Hematopoietic multipotent progenitor cell treated with erythropoietin and hydrocortisone succinate and interleukin-3 and kit ligand, for 17 days (in vitro differentiated cells): ENCODE measurements at places on chromosomes 2 and 18.

DNA sequence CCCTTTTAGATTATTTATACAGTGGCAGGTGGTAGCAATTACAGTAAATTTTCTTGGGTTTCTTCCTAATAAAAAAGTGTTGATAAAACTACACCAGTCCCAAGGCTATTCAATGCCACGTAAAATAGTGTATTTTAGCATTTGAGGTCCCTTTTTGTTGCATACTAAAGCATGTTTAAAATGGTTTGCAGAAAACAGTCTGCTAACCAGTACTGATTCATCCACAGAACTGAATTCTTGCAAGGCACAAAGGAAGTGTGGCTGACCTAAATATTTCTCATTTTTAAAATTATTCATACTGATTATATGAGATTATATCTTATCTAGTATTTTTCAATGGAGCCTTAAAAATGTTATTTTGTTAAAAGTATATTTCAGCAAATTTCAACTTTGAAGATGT is 98.1 kb downstream of the SMAD2 start:
- DNase-seq: no peak

GRCh38 chr2:188130317-188130716 is 161.4 kb upstream of the GULP1 start:
- no peak for DNase-seq

- no peak for DNase-seq
Observed at GRCh38 chr2:218622606-218623365, 15.1 kb downstream of the PLCD4 start.

DNA sequence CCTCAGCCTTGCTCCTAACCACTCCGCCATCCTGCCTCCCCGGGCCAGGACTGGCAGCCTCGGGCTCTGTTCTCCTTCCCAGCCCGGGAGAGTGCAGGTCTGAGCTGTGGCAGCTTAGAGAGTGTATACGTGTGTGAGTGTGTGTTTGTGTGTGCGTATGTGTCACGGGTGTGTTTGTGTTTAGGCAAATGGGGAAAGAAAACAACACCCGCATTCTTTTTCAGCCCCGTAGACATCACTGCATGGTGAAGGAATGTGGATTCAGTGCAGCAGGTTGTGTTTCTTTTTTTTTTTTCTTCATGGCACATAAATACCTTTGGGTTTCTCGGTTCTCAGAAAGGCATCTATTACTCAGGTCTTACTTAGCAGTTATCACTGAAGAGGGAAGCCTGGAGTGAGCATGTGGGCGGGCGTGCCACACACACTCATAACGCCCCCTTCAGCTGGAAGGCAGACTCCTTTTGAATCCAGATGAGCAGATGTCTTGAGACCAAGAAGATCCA is 44.2 kb downstream of the GLI2 start:
- no peak for DNase-seq

GRCh38 chr2:164808776-164809175 is 32.8 kb downstream of the COBLL1 start:
- DNase-seq: no peak

GRCh38 chr2:129923265-129924091 is 56.0 kb upstream of the RAB6C start:
- peak; percentile 35 for DNase-seq

GRCh38 chr2:193332941-193333340 is 1138.2 kb upstream of the TMEFF2 start:
- DNase-seq: no peak

- no peak for DNase-seq
Observed at GRCh38 chr2:74168739-74169138, 9.9 kb downstream of the MOB1A start.

DNA sequence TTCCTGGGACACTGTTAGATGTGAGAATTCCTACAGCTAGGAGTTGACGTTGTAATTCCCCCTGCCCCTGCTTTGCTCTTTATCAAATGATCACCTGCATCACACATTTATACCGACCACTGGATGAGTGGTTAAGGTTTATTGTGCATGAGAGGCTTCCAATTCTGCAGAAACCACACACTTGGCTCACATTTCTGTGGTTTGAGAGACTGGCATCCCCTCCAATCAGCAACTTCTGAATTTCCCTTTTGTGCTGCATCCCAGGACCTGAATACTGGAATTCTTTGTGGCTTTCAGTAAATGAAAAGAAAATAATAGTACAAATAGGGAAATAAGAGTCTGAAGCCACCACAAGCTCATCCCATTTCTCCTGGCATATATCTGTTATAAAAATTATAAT is 628.7 kb upstream of the PIK3C3 start:
- no peak for DNase-seq

DNA sequence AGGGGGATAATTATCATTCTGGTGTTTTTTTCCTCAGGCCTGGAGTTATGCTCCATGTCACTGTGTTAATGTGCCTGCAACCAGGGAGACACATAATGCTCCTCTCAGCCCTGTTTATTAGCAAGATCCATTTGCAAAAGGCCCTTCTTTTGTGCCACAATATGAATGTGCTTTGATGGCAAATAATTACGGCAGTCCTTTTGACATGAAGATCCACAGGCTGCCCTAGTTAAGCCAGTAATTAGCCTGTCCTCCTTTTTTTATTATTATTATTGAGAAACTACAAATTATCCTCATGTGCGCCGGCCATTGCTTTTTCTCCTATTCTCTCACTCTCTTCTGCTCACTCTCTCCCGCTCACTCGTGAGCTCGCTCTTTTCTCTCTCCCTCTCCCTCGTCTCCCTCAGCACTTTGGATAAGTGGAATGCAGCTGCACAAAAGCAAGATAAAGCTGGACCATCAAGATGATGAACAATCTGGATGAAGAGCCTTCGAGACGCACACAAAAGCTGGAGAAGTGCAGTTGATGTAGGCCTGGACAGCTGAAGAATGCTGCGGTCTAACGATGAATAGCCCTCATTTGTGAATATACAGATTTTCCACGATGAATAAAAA is 762.3 kb downstream of the BCL11A start:
- DNase-seq: no peak

DNA sequence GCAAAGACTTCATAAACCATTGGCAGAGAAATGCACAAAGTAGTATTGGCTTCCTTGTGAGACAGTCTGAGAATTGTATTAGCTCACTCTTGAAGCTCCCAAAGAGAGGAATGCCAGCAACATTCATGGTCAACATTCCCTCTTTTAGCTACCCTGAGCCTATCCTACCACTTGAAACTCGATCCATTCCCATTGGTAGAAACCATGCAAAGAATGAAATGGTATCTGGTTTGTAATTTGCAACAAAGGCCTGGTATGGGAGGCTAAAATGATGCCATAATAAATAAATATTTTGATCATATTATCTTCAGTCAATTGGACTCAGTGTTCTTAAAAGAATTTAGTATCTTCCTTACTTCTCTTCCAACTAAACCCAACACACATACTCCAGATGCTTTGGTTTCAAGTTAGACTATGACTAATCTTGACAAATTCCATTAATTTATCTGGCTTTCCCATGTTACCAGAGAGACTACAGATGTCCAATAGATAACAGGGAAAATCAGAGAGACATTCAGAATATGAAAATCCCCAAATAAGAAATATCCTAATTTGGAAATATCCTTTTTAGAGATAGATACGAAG is 102.9 kb downstream of the DHRS9 start:
- DNase-seq: no peak

DNA sequence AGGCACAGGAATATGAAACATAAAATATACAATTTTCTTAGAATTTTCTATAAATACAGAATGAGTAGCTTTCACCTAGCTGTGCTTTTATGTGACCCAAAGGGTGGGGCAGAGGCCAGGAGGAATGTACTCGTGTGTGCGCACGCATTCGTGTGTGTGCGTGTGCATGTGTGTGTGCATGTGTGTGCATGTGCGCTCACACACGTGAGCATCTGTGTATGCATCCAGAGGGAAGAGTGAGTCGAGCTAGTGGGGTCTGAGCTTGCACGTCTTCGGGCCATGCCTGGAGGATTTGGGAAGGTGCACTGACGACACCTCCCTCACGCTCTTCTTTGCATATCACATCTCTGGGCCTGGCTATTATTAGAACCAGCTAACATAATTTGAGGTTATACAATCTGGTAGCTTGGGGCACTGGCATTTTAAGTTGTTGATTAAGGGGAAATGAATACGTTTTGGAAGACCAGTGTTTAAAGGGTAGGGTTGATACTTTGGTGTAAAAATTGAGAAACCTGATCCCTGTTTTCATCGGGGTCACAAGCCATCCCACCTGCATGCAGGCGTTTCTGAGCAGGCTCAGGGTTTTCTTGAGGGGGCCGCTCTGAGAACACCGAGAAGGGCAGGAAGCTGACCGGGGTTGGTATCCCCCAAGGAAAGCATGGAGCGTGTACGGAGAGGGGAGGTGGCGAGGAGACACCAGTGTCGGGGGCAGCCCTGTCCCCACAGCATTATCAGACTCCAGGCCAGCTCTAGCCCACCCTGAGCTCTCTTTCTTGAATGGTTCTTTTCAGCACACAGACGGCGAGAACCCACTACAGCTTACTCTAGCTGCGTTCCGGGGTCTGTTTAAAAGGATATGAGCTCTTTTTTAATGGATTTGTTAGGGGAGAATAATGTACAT is 85.3 kb downstream of the LRRFIP1 start:
- no peak for DNase-seq
